Aorta (tissue), 5 donors: ENCODE measurements at places on chromosomes 16 and 17. TPM values are rescaled to one million over a fixed set of nuclear protein-coding genes. Genes with fewer than 3 reads are reported as not detected.

Gene GPR142
- total RNA-seq, result 2.1 TPM

Gene FBXL16
- 0.18 TPM for total RNA-seq

Gene HSD17B1
- 0.62 TPM for total RNA-seq

Gene ADGRG3
- total RNA-seq, result 3.9 TPM

Gene STH
- total RNA-seq, result not detected

Gene CCDC200
- total RNA-seq, result not detected

Gene SCN4A
- 3.2 TPM for total RNA-seq

Gene ANKRD13B
- 19.7 TPM for total RNA-seq

Gene NECAB2
- total RNA-seq, result 0.23 TPM

Gene TSNAXIP1
- 0.84 TPM for total RNA-seq

Gene AATK
- total RNA-seq, result 15.1 TPM

Gene TBC1D3C
- not detected for total RNA-seq

Gene ASPHD1
- total RNA-seq, result 0.48 TPM

Gene KRTAP9-2
- total RNA-seq, result not detected

Gene PRR35
- total RNA-seq, result not detected

Gene CTRB1
- 6.8 TPM for total RNA-seq

Gene DPEP2
- 1.7 TPM for total RNA-seq

Gene ADAP2
- 21.9 TPM for total RNA-seq

Gene DNASE1L2
- total RNA-seq, result 1.1 TPM

Gene SLFN14
- total RNA-seq, result 0.30 TPM

Gene OR1A1
- total RNA-seq, result not detected

Gene MT4
- total RNA-seq, result not detected

Gene ITGAD
- total RNA-seq, result 0.54 TPM

Gene SLC5A11
- total RNA-seq, result not detected

Gene TMED6
- 0.84 TPM for total RNA-seq

Gene NPIPA1
- 124 TPM for total RNA-seq

Gene AXIN1
- total RNA-seq, result 17.0 TPM

Gene MYLK3
- total RNA-seq, result 0.78 TPM

Gene CA4
- 1.6 TPM for total RNA-seq

Gene DHRS7C
- not detected for total RNA-seq

Gene MAF
- total RNA-seq, result 62.8 TPM

Gene CCL4
- total RNA-seq, result 12.5 TPM

Gene CCL5
- 7.5 TPM for total RNA-seq

Gene TANC2
- 60.7 TPM for total RNA-seq

Gene MT1A
- 82.2 TPM for total RNA-seq

Gene SOX15
- 1.1 TPM for total RNA-seq

Gene OSGIN1
- 10.3 TPM for total RNA-seq

Gene NXN
- 23.4 TPM for total RNA-seq

Gene PLEKHH3
- total RNA-seq, result 27.0 TPM

Gene ITGAX
- total RNA-seq, result 25.0 TPM

Gene PTX4
- total RNA-seq, result 0.33 TPM

Gene KCNH4
- 0.32 TPM for total RNA-seq

Gene FASN
- 64.0 TPM for total RNA-seq

Gene NAT9
- 46.3 TPM for total RNA-seq

Gene UBALD2
- total RNA-seq, result 30.2 TPM

Gene LRRC46
- not detected for total RNA-seq

Gene KRTAP1-1
- not detected for total RNA-seq

Gene HOXB4
- total RNA-seq, result 17.9 TPM

Gene ZSCAN10
- total RNA-seq, result not detected

Gene CPHXL2
- total RNA-seq, result not detected

Gene WNT9B
- total RNA-seq, result 0.84 TPM

Gene EFCAB5
- total RNA-seq, result 1.1 TPM

Gene GSDMA
- 1.2 TPM for total RNA-seq

Gene NOL3
- 47.2 TPM for total RNA-seq

Gene ABI3
- total RNA-seq, result 8.8 TPM

Gene SLC16A13
- total RNA-seq, result 1.3 TPM

Gene KRTAP2-1
- total RNA-seq, result not detected

Gene UTS2R
- total RNA-seq, result not detected

Gene NTN1
- total RNA-seq, result 90.4 TPM
